ENCODE measurements at places on chromosomes 7 and 10.

- peak; percentile 7 for DNase-seq
Measured at GRCh38 chr10:73509695-73510094, 13.9 kb upstream of the PPP3CB start.

- DNase-seq, result no peak
Measured at GRCh38 chr7:30076411-30076810, 48.2 kb downstream of the PLEKHA8 start.

GRCh38 chr10:22427101-22427500, 81.8 kb downstream of the SPAG6 start:
- DNase-seq, result no peak

- DNase-seq, result no peak
Measured at GRCh38 chr7:69691327-69691726, 93.1 kb downstream of the AUTS2 start.

GRCh38 chr7:92614660-92615174, 24.5 kb upstream of the FAM133B start:
- no peak for DNase-seq

- DNase-seq, result no peak
Measured at GRCh38 chr7:75691793-75692543, 46.8 kb downstream of the HIP1 start.

- DNase-seq, result no peak
Measured at GRCh38 chr10:101932183-101932582, 88.6 kb upstream of the KCNIP2 start.

- no peak for DNase-seq
Measured at GRCh38 chr10:132232981-132233380, 46.2 kb downstream of the DPYSL4 start.

DNA sequence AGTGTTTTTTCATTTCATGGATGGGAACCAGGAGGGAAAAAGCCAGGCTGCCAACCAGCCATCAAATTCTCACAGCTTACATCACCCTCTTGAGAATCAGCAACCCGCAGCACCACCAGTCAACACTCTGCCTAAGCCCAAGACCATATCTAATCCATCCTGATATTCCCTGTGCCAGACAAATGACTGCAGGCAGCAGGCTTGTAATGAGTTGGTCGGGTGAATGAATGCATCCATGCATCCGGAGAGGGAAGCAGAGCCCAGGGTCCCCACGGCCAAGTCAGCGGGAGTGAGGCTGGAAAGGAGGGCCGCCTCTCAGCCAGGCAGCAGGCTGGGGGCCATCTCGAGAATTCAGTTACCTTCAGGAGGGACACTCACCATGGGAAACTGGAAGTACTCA, 46.9 kb downstream of the SLIT1 start:
- no peak for DNase-seq

- DNase-seq, result no peak
Measured at GRCh38 chr7:152894295-152895170, 135.0 kb downstream of the ACTR3B start.

- DNase-seq, result no peak
Measured at GRCh38 chr10:16030562-16030961, 170.3 kb upstream of the MINDY3 start.

- DNase-seq, result no peak
Measured at GRCh38 chr7:79084423-79084822, 369.0 kb downstream of the MAGI2 start.

DNA sequence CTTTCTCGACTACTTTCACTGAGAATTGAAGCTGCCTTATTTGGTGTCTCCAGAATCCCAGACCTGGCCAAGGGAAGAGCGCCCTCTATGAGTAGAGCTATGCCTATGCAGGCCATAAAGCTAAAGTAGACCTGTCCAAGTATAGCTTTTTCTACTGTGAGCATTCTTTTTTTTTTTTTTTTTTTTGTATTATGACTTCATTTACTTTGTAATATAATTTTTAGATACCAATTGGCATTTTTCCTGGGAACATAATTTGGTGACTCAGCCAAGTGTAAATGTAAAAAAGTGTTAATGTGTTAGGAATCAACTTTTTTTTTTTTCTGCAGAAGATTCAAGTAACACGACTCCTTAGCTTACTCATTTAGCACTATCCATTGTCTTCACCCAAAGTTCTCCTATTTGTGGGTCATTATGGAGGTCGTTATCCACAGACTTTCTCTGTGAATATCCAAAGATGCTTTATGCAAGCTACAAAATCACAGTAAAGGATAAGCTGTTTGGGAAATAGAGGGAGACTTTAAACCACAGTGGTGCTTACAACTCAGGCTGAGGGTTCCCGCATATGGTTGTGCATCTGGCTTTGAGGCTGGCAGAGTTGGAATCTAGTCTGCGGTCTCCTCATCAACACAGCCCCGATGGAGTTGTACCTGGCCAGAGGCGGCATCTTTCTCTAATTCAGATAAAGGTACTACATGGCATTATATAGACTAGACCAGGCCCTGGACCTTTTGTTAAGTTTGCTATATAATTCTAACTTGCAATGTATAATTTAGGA, 1040.2 kb upstream of the SORCS1 start:
- DNase-seq, result no peak

DNA sequence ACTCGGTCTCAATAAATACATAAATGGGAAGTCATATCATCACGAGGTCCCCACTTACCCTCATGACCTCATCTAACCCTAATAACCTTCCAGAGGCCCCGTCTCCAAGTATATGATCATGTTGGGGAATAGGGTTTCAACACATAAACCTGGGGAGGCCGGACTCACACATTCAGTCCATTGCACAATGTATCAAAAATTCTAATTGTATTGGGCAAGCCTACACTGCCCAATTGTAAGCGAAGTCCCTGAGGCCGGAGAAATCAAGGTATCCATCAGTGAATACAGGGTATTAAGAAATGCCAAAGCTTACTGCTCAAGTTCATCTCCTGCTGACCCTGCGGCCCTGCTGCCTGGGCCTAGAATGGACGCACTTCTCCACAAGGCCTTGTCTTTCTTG, 69.6 kb downstream of the PARP12 start:
- no peak for DNase-seq

GRCh38 chr7:45573661-45574415, at the start of gene ADCY1:
TSS of gene ADCY1 (plus strand) at chr7:45574368. CDS start at chr7:45574544, 176 bp downstream.
- DNase-seq, result no peak

GRCh38 chr10:131905603-131906268, 4.9 kb downstream of the PPP2R2D start:
- DNase-seq, result no peak

- no peak for DNase-seq
Measured at GRCh38 chr10:64486149-64486548, 964.9 kb downstream of the REEP3 start.

Data from CD4-positive, alpha-beta T cell treated with Interleukin-10 for 1 hour (primary cell).